ENCODE measurements at places on chromosomes 6 and 20. TPM values are rescaled to one million over a fixed set of nuclear protein-coding genes. Genes with fewer than 3 reads are reported as not detected.

Gene ENPP4
- total RNA-seq: 19.7 TPM

Gene LST1
- total RNA-seq: not detected

Gene PPP1R16B
- total RNA-seq: 11.6 TPM

Gene PLEKHG1
- 9.4 TPM for total RNA-seq

Gene EYS
- total RNA-seq: 1.9 TPM

Gene COL10A1
- not detected for total RNA-seq

Gene C6orf132
- under 0.01 TPM for total RNA-seq

Gene GRM1
- total RNA-seq: 25.0 TPM

Gene BCAS4
- 12.5 TPM for total RNA-seq

Gene HLA-DPA1
- total RNA-seq: 0.94 TPM

Gene C6orf163
- total RNA-seq: 23.5 TPM

Gene HUS1B
- 8.8 TPM for total RNA-seq

Gene ETV7
- not detected for total RNA-seq

Gene ADGRF5
- total RNA-seq: 11.3 TPM

Gene KCNB1
- total RNA-seq: 14.4 TPM

Gene KCNK15
- not detected for total RNA-seq

Gene RIPPLY2
- total RNA-seq: 11.3 TPM

Gene LPIN3
- total RNA-seq: 0.63 TPM

Gene STMND1
- total RNA-seq: not detected

Gene BCAS1
- total RNA-seq: 5.0 TPM

Gene TNNC2
- total RNA-seq: not detected

Gene SLC26A8
- 3.8 TPM for total RNA-seq

Gene DEFB128
- total RNA-seq: not detected

Gene FAM83C
- not detected for total RNA-seq

Gene TBXT
- not detected for total RNA-seq

Gene HSPA12B
- total RNA-seq: 3.4 TPM

Gene FLRT3
- total RNA-seq: 21.9 TPM

Gene MUC22
- total RNA-seq: not detected

Gene OPN5
- not detected for total RNA-seq

Gene ELOVL4
- 29.1 TPM for total RNA-seq

Gene MTO1
- 29.7 TPM for total RNA-seq

Gene BTN1A1
- not detected for total RNA-seq

Gene C20orf141
- total RNA-seq: not detected

Gene RNF144B
- 1.9 TPM for total RNA-seq

Gene CENPW
- total RNA-seq: 8.5 TPM

Gene VGLL2
- not detected for total RNA-seq

Gene ADTRP
- 3.1 TPM for total RNA-seq

Gene EDN3
- 0.63 TPM for total RNA-seq

Gene TUBB2B
- 3,227 TPM for total RNA-seq

Gene TP53TG5
- 1.9 TPM for total RNA-seq

Gene GSTA2
- not detected for total RNA-seq

Gene NEURL2
- 6.9 TPM for total RNA-seq

Gene CPXM1
- total RNA-seq: 8.8 TPM

Gene SLC17A9
- 0.31 TPM for total RNA-seq

Gene SLC35B2
- 31.0 TPM for total RNA-seq

Gene FAM217A
- not detected for total RNA-seq

Gene CALHM5
- total RNA-seq: 0.31 TPM

Gene KIF25
- not detected for total RNA-seq

Gene ENPP1
- total RNA-seq: 1.6 TPM

Gene FOXS1
- not detected for total RNA-seq

Data from parietal lobe (tissue), 2 donors.